KBM-7 (cell line): ENCODE measurements at places on chromosomes 1 and 21.
A peak's percentile ranks its signal among the peaks of the same experiment; 100 is the strongest.

DNA sequence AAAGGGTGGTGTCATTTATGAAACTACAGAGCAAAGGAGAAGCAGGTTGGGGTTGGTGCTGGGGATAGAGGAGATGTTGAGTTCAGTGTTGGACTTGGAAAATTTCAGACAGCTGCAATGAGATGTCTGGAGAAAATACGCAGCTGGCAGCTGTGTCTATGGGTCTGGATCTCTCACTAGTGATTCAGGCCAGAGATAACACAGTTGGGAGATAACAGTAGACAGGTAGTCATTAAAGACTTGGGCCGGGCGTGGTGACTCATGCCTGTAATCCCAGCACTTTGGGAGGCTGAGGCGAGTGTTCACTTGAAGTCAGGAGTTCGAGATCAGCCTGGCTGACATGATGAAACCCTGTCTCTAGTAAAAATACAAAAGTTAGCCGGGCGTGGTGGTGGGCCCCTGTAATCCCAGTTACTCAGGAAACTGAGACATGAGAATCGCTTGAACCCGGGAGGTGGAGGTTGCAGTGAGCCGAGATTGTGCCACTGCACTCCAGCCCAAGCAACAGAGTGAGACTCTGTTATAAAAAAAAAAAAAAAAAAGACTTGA, 2.5 kb upstream of the TFAP2E start:
- no peak for DNase-seq

DNA sequence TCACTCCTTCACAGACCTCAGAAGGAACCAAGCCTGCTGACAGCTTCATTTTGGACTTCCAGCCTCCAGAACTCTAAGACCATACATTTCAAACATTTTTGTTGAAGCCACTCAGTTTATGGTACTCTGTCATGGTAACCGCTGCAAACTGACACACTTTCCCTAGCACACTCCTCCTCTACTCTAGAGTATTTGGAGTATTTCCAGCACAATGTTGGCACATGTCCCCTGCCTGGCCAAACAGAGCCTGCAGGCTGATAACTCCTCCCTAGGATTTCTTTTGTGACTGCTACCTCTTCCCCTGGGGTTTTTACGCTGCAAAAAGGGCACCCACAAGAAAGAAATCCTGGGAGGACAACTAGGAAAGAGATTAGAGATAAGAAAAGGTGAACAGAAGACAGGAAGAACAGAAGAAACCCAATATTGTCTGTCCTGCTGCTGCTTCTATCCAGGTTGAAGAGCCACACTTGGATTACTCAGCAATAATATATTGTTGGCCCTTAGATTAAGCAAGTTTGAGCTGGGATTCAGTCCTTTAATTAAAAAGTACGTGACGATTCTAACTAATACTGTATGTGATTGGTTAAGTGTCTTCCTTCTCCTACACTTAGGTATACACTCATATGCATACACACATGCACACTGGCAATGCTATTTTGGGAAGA, 844.1 kb downstream of the LTN1 start:
- DNase-seq = no peak

GRCh38 chr1:37763791-37764413, 1.0 kb downstream of the EPHA10 start:
- no peak for DNase-seq

GRCh38 chr1:220914283-220915116, 35.3 kb downstream of the HLX start:
- peak; percentile 90 for DNase-seq

DNA sequence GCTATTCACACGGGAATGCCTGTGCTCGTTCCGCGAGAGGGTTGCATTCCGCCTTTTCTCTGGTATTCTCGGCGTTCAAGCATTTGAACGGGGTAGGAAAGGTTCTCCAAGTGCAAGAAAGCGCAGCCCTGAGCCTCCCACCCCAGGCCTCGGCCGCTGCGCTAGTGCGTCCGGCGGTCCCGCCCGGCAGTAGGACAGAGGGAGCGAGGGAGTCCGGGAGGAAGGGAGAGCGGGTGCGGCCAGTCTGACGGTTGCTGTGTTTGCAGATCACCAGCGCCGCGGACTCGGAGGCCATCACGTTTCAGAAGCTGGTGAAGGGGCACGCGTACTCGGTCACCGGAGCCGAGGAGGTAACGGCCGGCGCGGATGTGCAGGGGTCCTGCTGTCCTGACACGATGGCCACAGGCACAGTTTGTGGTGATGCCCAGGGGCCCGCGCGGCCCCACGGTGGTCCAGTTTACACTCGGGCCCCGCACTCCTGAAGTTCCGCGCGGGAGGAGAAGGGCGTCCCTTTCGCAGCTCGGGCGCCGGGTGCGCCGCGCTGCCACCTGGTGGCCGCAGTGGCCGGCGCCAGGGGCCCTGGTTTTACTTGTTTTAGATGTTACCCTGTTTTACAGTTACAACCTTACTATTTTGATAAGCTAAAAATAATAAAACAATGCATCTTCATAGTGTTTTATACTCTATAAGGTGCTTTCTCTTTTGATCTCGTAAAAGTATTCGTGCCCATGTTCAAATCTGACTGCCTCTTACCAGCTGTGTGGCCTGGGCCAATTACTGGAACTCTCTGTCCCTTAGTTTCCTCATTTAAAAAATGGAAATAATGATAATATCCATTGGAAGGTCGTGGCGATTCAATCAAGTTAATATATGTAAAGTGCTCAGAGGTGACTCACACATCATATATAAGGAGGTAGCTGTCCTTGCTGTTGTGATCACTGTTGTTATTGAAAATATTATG, 36.7 kb downstream of the CAPN2 start:
- peak; percentile 44 for DNase-seq

DNA sequence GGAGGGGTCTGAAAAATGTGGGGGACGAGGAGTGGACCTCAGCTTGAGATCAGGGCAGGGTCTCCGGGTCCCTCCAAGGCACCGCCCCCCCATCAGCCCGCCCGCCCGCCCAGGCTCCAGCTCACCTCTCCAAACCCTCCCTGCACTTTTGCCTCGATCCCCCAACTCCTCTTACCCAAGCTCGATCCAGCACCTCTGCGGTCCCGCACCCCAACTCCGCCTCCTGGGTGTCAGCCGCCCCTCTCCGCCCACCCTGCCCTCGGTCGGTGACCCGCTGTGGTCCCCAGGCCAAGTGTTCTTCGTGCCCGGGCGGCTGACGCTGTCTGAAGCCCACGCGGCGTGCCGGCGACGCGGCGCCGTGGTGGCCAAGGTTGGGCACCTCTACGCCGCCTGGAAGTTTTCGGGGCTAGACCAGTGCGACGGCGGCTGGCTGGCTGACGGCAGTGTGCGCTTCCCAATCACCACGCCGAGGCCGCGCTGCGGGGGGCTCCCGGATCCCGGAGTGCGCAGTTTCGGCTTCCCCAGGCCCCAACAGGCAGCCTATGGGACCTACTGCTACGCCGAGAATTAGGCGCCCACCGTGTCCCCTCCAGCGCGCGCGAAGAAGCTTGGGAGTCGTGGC, 5.7 kb downstream of the HAPLN2 start:
- no peak for DNase-seq

DNA sequence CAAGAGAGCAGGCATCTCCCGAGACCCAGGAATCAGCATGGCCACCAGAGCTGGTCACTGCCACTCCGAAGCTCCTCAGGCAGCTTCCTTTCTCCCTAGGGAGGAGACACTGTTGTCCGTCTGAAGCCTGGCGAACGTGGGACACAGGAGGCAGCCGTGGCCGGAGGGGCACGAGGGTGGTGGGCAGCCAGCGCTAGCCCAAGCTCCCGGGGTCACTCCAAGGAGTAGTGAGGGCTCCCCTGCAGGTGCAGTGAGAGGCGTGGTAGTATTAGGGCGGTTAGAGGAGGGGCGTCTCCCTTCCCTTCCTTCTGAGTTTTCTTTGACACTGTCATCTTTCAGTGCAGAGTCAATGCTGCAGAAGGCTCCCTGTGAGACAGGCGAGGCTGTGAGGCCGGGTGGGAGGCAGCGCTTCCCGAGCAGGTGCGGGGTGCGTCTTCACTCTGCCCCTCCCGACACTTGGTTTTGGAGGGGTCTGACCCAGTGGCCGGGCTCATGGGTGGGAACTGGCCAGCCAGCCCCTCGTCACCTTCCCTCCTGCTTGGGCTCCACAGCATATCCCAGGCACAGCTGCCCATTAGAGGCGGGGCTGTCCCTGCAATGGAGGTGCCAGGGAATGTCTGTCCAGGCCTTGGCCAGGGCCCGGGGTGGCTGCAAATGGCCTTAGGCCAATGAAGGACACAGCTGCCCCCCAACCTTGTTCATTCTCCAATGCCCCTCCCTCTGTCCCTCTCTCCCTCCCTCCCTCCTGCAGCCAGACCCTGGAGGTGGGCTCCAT, 171.6 kb upstream of the ARHGEF16 start:
- no peak for DNase-seq

GRCh38 chr1:1567152-1567875, 7.3 kb downstream of the SSU72 start:
- no peak for DNase-seq

DNA sequence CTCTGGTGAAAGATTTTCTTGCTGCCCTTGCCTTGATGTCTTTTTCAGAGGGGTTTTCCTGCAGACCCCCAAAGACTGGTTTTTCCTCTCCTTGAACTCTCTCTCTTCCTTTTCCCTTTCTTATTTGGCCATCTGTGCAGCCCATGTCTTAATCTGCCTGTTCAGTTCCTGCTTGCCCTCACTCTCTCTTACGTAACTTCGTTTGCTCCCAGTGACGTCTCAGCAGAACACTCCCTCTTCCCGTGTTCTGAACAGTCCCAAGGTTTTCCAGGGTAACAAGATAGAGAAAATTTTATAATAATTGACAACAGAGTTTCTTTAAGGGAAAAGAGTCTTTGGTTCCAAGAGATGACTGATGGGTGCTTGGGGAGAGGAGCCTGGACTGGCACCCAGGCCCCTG, 109.1 kb upstream of the LMO4 start:
- no peak for DNase-seq
